ENCODE measurements at places on chromosomes 4 and X.

GRCh38 chrX:137852502-137852901 is 286.6 kb downstream of the ZIC3 start:
- no peak for DNase-seq

DNA sequence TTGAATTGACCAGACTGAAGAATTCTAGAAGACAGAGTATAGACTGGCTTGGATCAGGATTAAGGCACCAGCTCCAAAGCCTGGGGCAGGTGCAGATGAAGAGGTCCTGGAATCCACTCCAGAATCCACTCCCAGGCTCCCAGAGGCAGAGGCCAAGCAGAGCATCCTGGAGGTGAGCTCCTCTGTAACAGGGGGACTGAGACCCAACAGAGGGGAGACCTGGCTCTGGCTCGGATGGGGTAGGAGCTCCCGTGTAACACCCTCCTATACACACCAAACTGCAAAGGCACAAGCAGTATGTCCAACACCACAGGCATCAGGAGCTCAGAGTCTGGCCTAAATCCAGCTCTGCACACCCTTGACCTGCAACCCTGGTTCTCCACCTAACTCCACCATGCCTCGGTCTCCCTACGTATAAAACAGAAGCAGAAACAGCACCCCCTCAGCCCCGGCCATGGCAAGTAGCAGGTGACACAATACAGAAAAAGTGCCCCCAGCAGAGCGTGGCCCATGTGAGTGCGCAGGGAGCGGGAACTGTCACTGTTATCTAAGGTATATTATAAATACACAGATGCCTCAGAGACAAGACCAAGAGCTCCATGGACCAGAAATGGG is 14.9 kb downstream of the RNF212 start:
- no peak for DNase-seq

GRCh38 chr4:13541176-13541604 is 3.1 kb downstream of the NKX3-2 start:
- DNase-seq, result no peak

GRCh38 chr4:19520939-19521520 is 730.7 kb upstream of the SLIT2 start:
- DNase-seq, result no peak

DNA sequence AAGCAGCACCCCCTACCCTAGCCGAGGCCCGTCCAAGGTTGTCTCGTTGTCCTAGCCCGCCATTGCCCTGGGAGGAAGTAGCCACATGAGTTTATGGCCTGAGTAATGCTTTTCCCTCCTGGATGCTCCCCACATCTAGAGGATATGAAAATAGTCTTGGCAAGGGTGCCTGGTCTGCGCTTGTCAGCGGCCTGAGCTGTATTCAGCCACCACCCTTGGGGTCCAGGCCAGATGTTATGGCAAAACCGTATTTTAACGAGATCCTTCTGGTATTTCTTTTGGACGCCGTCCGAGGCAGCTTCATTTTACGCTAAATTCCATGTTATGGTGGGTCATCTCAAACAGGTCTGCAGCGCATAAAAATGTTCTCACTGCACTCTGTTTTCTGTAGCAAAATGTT is 89.3 kb downstream of the GPR143 start:
- no peak for DNase-seq

- no peak for DNase-seq
Measured at GRCh38 chr4:83552924-83553323, 17.0 kb downstream of the GPAT3 start.

DNA sequence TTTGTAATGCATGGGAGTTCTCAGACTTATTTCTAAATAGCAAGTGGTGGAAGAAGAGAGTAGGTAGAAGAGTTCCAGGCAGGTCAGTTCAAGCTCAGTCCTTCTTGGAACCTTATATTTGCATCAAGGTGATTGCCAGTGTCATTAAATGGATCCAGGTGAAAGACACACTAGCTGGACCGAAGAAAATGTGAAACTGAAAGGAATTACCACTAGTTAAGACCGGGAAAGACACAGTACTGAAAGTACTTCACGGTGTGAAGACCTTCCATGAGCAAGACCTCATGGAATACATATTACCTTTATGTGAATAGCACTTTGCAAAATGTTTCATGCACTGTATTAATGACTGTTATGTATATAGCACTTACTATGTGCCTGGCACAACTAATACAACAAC is 19.1 kb downstream of the TMEM150C start:
- DNase-seq, result no peak

DNA sequence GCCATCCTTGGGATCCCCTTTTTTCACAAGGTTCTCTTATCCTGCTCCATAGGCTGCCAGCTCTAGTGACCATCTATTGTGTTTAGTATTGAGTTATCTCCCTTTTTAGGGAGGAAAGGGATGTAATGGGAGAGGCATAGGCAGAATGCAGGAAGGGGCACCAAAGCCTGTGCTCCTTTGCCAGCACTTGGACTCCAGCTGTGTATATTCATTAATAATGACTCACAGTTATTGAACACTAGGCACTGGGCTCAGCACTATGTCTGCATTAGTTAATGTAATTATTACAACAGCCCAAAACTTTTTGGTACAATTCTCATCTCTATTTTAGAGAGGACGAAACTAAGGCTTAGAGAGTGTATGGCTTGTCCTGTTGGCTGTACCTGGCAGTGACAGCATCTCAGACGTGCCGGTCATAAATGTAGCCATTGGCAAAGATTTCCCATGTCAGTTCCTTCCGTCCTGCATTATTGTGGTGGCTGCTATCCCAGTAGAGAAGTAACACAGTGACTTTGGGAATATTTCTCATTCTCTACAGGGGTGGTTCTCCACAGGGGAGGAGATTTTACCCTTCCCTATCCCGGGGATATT is 90.3 kb downstream of the AFF1 start:
- no peak for DNase-seq

GRCh38 chr4:107837776-107838618 is 13.3 kb downstream of the SGMS2 start:
- no peak for DNase-seq

DNA sequence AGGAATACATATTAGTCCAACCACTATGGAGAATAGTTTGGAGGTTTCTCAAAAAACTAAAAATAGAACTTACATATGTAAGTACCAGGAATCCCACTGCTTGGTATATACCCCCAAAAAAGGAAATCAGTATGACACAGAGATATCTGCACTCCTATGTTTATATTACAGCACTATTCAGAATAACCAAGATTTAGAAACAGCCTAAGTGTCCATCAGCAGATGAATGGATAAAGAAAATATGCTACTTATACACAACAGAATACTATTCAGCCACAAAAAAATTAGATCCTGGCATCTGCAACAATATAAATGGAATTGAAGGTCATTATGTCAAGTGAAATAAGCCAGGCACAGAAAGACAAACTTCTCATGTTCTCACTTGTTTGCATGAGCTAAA is 27.5 kb upstream of the ABCG2 start:
- DNase-seq, result no peak

- DNase-seq, result no peak
Measured at GRCh38 chrX:38898261-38898660, 97.0 kb downstream of the MID1IP1 start.

- DNase-seq, result no peak
Measured at GRCh38 chrX:112066813-112067212, 15.8 kb downstream of the TRPC5 start.

GRCh38 chr4:73759357-73759756 is 19.0 kb downstream of the CXCL8 start:
- no peak for DNase-seq

DNA sequence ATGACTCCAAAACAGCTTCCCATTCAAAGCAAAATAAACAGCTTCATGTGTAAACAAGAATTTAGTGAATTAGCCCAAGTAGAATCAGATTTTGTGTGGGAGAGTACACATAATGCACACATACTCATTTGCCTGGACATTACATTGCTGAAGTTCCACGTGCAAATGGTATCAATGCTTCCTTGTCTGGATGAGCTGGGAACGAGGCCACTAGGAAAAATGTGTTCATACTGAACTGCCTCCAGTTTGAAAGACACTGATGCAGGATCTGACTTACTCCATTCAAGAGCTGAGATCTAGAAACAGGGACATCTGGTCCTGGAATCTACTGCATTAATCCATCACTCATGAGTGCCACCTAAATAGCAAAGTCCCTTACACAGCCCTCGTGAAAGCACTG is 228.0 kb downstream of the APBB2 start:
- no peak for DNase-seq

- DNase-seq, result no peak
Measured at GRCh38 chrX:10233173-10233572, 76.4 kb downstream of the CLCN4 start.

GRCh38 chrX:118423558-118423957 is 72.1 kb upstream of the DOCK11 start:
- no peak for DNase-seq

- DNase-seq, result no peak
Measured at GRCh38 chrX:74370487-74370886, 50.8 kb upstream of the SLC16A2 start.

GRCh38 chr4:159689526-159689925 is 586.6 kb downstream of the RAPGEF2 start:
- no peak for DNase-seq

DNA sequence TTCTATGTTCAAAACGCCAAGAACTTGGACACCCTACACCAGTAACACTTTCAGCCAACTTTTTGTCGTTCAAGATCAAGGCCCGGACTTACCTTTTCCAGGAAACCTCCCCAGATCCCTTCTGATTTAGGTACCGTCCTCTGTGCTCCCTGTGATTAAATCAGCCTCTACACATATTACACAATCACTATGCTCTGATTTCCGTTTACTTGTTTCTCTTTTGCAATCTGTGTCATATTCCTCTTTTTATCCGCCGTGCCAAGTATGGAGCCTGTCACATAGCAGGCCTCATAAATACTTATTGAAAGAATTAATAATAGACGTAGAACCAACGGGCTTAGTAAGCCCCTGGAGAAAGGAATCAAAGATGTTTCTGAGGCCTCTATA is 722 bp upstream of the TMEM33 start:
- no peak for DNase-seq
